ENCODE measurements at places on chromosomes 4 and X. TPM values are rescaled to one million over a fixed set of nuclear protein-coding genes. Genes with fewer than 3 reads are reported as not detected.

PLAC1 gene
- total RNA-seq: not detected

DNA sequence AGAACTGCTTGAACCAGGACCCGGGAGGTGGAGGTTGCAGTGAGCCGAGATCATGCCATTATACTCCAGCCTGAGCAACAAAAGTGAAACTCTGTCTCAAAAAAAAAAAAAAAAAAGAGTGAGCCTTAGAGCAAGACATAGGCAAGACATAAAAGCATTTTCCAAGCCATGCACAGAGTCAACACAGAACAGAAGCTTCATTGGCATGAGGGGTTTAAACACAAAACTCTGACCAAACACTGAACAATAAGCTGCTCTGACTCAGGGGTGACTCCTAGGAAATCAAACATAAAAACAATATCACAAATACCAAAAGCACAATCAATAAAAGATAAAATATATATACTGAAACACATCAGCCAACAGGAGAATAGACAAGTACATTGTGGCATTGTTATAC is 136.8 kb downstream of the PLS3 start:
- no peaks in the 10 kb centered on the region for H3K27me3 ChIP-seq
- DNase-seq: no peak
- H3K4me3 ChIP-seq: no peak overlapping the region
- no peaks in the 10 kb centered on the region for H3K4me1 ChIP-seq

DNA sequence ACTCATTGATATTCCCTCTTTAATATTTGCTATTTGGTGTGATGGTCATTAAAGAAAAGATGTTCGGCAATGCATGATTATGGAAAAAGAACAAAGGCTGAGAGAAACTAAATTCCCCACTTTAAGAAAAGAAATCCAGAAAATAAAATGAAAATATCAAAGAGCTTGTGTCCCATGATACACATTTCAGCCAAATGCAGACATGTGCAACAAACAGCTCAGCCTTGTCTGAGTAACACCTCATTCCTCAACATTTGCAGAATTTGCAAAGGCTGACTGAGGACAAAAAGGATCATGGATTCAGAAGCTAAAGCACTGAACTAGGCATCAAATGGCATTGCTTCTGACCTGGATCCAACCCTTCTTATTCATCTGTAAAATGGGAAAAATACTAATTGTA is 281.0 kb downstream of the RAB28 start:
- no peak for DNase-seq
- no peaks in the 10 kb centered on the region for H3K36me3 ChIP-seq
- H3K27ac ChIP-seq: no peak overlapping the region
- H3K4me3 ChIP-seq: no peak overlapping the region
- H3K27me3 ChIP-seq: no peaks in the 10 kb centered on the region

- no peak overlapping the region for H3K4me3 ChIP-seq
- H3K27ac ChIP-seq: no peak overlapping the region
- no peaks in the 10 kb centered on the region for H3K36me3 ChIP-seq
- no peaks in the 10 kb centered on the region for H3K27me3 ChIP-seq
- H3K4me1 ChIP-seq: no peaks in the 10 kb centered on the region
Measured at GRCh38 chr4:14452001-14452400, 550.3 kb upstream of the CPEB2 start.

GRCh38 chr4:94766856-94767255 is 9.1 kb downstream of the BMPR1B start:
- H3K27me3 ChIP-seq: peaks cover 20% of the 10 kb centered on the region
- no peaks in the 10 kb centered on the region for H3K36me3 ChIP-seq
- H3K27ac ChIP-seq: no peak overlapping the region
- no peak for DNase-seq
- H3K4me1 ChIP-seq: no peaks in the 10 kb centered on the region

DNA sequence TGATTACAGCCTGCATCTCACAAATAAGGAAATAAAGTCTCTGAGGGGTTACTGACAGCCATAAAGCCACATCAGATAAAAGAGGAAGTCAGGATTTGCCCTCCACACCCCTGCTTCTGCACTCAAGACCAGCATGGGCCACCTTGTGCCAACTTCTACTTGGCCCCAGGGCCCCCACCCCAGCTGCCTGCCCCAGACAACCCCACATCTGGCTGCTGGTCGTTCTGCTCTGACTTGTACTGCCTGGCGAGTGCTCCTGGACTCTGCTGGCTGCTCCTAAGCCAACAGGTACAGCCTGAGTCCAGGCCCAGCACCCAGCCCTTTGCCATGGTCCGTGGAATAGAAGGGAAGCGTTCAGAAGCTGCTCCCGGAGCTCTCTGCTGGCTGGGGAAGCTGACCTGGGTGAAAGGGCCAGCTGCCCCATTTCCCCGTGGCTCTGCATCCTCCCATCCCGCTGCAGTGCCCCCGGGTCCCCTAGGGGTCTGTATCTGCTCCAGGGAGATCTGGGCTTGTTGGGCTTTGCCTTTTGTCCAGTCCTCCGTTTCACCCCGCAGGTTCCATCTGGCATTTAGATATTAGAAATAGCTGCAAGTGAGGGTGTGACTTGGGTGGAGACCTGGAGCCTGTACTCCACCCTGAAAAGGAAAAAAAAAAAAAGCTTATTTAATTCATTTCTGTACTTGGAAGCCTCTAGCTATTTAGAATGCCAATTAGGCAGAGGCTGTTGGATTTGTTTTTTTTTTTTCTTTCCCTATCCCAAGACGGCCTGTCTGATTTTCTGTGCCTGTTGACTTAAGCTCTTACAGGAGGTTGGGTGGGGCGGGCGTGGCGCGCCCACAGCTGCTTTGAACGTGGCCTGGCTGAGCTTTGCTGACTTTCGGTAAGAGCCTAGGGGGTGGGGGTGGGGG is 194.7 kb downstream of the PTTG2 start:
- H3K4me3 ChIP-seq: no peak overlapping the region
- no peak for DNase-seq
- H3K4me1 ChIP-seq: peaks cover 5% of the 10 kb centered on the region
- no peak overlapping the region for H3K27ac ChIP-seq
- H3K36me3 ChIP-seq: no peaks in the 10 kb centered on the region

DNA sequence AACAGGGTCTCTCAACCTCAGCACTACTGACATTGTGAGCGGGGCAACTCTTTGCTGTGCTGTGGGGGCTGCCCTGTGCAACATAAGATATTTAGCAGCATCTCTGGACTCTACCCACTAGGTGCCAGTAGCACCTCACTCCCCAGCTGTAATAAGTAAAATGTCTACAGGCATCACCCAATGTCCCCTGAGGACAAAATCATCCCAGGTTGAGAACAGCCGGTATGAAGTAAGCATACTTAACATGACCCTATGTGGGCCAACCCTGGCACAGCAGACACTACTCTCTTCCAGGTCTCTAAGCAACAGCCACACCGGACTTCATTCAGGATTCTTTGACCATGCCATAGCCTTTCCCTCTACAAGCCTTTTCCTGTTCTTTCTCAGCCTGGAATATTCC is 10.5 kb upstream of the MGST2 start:
- H3K4me1 ChIP-seq: peaks cover 24% of the 10 kb centered on the region
- no peak overlapping the region for H3K27ac ChIP-seq
- peaks cover 6% of the 10 kb centered on the region for H3K27me3 ChIP-seq
- DNase-seq: no peak

DNA sequence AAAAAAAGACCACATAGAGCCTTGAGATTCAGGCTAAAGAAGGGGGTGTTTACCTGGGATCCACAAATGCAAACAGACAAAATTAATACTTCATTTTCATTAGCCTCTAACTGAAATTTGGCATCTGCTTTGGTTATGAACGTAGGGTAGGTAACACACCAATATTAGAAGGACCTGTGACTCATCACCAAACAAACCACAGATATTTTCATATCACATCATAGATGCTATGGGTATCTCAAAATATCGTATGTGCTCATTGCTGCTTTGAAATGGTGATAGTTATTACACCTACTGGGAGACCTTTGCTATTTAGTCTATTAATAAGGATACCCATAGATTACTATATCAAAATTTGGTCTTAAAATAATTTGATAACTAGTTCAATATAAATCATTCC is 180.6 kb upstream of the MAP3K15 start:
- H3K36me3 ChIP-seq: peaks cover 6% of the 10 kb centered on the region
- H3K27me3 ChIP-seq: peaks cover 5% of the 10 kb centered on the region
- H3K4me1 ChIP-seq: peaks cover 19% of the 10 kb centered on the region
